ENCODE measurements at places on chromosomes 6 and 20. TPM values are rescaled to one million over a fixed set of nuclear protein-coding genes. Genes with fewer than 3 reads are reported as not detected.
A peak's percentile ranks its signal among the peaks of the same experiment; 100 is the strongest.

DNA sequence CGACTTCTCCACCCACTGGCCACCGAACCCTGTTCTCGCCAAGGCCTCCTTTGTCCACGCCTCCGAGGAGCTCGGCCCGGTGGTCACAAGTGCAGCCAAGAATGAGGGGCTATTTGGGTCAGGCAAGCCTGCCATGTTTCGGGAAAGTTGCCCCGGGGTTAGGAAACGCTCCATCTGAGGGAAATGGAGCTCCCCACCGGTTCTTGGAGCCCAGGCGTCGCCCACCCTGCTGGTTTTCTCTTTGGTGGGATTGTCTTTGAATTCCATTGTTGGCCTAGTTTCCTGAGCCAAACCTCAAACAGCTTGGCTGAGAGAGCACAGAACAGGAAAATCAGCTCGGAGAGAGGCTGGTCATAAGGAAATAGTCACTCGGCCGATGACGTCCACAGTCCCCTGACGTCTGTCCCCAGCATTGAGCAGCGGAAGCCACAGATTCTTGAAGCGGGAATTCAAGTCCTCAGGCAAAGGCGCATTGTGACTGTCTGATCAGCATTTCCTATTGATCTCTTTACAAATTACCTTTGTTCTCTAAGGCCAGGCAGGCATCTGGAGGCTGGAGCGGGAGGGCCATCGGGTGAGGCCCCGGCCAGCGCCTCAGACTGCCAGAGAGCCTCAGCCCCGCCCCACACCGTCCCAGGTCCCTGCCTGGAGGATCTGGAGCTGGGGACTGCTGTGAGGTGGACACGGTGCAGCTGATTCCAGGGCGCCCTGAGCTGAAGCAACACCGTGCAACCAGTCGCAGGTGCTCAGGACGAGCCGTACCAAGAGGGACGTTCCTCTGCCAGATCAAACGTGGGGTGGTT is 138.6 kb downstream of the DLL1 start:
- no peak for DNase-seq

The C6orf132 gene
- 5.2 TPM for total RNA-seq

The TUBB2B gene
- 10.4 TPM for total RNA-seq

The BPIFB2 gene
- total RNA-seq = not detected

DNA sequence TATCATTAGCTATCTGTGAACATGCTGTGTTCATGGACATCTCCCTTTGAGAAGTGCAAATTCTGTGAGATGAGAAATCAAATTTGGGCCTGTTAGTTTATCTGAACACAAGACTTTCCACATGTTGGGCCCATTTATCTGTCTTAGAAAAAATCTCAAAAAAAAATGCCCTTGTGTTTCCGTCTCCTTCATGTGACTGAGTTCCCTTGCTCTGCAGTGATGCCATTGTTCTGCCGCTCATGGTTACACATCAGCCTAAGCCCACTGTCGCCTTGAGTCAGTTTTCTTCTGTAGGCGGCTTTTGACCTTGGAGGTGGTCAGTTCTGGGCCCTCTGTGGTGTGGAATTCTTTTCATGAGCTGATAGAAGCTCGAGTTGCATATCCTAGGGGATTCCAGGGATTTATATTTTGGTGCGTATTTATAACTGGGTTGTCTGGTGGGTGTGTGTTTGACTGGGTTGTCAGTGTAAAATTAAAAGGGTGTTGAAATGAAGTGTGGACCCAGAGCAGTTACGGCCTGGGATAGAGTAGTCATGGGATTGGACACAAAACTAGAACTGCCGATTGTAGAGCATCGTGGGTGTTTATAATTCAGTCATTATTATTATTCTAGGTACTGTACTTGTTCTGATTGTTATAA is 156.7 kb downstream of the JARID2 start:
- DNase-seq = no peak

DNA sequence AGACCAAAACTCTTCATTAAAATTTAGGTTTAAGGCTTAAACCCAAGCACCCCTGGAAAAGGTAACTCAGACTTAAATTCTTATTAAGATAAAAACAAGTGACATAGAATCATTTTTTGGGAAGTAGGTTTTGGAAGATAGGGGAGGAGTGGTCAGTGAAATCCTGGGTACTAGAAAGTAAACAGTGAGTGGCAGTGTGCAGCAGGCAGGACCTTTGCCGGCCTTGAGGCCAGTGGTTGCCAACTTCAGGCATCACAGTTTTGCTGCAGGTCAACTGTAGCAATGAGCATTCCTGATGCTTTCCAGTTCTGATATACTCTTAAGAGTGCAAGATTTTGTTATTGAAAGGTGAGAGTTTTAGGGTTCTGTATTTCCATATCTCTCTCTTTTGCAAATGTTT is 69.3 kb upstream of the SUPT3H start:
- DNase-seq = no peak

GRCh38 chr6:168086066-168086465 is 7.1 kb upstream of the FRMD1 start:
- DNase-seq = no peak

DNA sequence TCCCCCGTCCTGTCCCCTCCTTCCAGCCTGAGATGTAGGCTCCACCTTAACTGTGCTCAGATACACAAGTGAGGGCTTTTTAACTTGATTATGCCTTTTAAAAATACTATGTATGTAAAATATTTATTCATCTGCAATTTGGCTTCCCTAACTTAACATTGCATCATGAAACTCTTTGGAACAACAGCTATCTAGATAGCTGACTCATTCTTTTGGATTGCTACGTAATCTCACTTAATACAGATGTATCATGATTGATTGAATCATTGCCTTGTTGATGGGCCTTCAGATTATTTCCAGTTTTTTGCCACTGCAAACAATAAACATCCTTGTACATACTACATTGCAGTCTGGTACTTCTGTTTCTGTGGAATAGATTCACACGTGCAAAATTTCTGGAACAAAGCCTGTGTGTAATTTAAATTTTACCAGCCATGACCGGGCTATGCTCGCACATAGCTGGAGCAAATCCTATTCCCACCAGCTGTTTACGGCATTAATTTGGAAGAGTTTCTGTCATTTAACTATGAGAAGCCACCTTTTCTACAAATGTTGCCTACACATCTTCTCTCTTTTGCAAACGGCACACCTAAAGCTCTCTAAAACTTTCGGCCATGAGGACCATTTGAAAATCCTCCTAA is 6.5 kb downstream of the PRND start:
- DNase-seq = peak; percentile 27

DNA sequence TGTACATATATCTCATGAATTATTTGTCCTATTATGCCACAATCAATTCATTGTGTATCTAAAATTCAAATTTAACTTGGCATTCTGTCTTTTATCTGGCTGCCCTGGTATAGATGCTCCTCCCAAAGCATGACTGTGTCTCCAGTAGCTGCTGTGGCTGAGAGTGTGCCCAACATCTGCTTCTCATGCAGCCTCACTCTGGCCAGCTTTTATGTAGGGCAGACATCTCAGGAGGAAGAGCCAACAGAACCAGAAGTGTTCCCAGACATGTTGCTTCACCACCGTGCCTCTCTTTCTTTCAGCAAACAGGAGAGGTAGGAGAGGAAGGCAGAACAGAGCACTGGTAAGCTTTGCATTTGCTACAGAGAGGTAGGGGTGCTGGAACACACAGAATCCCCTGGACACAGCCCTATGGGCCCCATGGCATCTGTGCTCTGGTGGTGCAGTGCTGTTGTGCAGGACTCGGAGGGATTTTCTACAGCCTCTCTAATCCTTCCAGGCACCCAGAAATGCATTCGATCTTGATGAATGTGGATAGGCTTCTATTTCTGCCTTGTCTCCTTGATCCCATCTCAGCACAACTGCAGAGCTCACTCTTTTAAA is 637.1 kb downstream of the UTRN start:
- peak; percentile 92 for DNase-seq

The ZNF318 gene
- total RNA-seq = 10.7 TPM

DNA sequence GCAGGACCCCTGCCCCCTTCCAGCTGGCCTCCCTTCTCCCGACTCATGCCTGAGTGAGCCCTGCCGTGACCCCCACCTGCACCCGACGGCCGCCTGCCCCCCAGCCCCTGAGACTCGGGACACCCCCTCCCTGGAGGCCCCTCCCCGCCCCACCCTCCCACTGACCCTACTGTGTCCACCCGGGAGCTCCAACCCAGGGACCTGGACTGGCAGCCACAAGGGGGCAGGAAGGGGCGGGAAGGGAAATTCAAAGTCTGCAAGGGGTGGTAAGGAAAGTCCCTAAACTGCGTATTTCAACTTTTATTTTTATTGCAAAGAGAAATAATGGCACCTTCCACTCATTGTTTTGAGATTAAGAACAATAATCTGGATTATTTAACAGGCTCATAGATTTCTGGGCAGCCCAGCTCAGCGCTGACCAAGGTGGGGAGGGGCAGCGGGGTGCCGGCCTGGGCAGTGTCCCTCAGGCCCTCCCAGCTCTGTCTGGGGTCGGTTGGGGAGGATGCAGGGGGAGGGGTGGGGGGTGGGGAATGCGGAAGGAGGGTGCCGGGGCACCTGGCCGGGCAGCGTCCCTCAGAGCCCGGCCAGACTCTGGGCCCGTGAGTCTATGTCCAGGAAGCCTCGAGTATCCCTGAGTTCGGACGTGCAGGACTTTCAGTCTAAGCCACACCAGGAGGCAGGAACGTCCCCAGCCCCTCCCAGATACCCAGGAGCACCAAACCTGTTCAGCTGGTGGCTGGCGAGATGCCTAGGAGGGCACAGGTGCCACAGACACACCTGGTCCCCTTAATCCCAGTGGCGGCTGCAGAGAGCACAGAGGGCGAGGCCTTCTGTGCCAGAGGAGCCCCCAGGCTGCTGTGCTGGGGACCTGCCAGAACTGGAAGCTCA is 1.3 kb upstream of the PTK6 start:
- no peak for DNase-seq

The OR2B6 gene
- not detected for total RNA-seq

- DNase-seq = no peak
Observed at GRCh38 chr20:51233345-51233744, 210.4 kb upstream of the KCNG1 start.

The ISM1 gene
- not detected for total RNA-seq

DNA sequence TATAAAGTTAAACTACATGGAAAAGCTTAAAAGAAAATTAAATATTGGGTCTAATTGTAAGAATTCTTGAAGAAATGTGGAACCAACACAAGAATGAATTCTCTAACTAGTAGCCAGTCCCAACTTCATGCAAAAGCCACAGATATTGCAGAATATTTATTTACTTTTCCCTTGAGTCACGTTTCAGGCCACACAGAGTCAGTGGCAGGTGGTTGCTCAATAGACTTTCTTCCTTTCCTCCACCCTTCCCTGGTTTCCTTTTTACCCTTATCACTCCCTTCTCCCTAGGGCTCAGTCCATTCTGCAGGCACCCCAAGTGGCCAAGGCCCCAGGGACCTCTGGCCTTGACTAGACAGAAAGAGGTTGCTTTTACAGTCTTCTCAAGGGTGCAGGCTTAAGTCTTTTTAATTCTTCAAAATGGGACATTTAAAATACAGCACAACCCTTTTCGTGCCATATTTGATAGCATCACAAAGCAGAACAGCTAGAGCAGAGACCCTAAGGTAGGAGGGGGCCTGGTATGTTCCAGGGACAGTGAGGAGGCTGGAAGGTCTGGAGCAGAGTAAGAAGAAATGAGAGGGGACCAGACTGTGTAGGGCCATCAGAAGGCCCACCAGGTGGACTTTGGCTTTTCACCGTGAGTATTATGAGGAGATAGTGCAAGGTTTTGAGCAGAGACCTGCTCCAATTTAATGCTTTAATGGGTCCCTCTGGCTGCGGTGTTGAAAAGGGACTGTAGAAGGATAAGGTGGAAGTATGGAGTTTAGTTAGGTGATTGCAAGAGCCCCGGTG is 65.0 kb downstream of the HDDC2 start:
- DNase-seq = peak; percentile 65
